ENCODE measurements at places on chromosomes 7 and 10.

DNA sequence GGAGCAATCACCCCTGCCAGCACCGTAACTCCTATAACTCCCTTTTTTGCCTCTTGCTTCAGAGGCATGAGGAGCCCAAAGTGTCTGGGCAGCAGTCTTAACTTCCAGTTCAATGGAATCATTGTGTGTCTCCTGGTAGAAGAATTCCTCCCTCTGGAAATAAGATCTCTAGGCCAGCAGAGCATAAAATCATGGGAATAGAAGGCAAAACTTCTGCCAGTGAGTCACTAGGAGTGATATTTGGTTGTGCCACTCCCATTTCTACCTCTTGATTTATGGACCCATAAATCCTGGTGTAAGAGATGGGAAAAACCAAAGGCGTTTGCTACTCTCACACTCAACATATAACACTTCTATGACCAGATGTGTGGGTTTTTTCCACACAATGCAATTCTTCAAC, 104.9 kb upstream of the FAM180A start:
- no peak for DNase-seq

DNA sequence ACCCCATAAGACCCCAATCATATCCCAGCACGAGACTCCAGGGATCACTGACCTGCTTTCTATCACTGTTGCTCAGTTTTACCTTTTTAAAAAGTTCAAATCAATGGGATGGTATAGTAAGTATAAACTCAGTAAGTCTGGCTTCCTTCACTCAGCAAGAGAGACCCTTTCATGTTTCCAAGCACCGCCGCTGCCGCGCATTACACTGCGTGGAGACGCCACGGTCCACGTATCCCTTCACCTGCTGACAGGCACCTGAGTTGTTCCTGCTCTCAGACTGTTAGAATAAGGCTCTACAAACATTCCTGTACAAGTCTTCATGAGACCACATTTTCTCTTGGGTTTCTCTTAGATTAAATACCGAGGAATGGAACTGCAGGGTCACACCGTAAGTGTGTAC, 28.3 kb downstream of the MAD1L1 start:
- no peak for DNase-seq

GRCh38 chr7:100441641-100442535, 5.6 kb upstream of the PPP1R35 start:
- no peak for DNase-seq

GRCh38 chr7:105677817-105678573, 96.7 kb upstream of the EFCAB10 start:
- no peak for DNase-seq

DNA sequence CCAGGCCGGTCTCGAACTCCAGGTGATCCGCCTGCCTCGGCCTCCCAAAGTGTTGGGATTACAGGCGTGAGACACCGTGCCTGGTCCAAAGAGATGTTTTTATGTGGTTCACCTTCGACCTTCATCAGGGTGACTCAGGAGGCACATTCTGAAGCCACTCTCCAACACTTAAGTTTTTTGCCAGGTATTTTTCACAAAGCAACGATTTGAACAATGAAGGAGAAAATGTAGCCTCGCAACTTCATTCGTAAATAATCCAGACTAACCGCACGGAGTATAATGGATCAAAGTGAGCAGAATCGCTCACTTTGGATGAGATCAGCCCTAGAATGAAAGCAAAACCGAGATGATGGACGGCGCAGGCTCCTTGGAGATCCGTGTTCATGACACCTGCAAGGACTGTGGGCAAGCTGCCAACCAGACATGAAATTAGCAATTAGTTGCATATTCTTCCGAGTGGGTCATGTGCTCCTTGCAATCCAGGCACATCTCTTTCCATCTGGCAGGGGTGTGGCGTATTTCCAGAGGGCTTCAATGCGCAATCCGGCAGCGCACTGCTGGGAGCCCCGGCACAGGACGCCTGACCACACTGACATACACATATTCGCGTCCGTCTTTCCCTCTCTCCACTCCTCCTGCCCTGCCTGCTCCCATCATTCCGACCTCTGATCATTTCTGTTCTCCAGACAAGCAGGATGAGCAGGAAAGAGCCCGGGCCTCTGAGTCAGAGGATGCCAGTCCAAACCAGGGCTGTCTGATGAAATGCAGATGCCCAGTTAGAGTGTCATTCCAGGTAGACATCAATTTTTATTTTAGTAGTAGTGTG, 148.4 kb downstream of the KLF6 start:
- no peak for DNase-seq

GRCh38 chr10:71339796-71340589, 20.9 kb downstream of the SLC29A3 start:
- no peak for DNase-seq

- DNase-seq = no peak
Measured at GRCh38 chr7:41268878-41269277, 434.0 kb downstream of the INHBA start.

- DNase-seq = no peak
Measured at GRCh38 chr10:72034761-72035160, 53.6 kb downstream of the SPOCK2 start.

DNA sequence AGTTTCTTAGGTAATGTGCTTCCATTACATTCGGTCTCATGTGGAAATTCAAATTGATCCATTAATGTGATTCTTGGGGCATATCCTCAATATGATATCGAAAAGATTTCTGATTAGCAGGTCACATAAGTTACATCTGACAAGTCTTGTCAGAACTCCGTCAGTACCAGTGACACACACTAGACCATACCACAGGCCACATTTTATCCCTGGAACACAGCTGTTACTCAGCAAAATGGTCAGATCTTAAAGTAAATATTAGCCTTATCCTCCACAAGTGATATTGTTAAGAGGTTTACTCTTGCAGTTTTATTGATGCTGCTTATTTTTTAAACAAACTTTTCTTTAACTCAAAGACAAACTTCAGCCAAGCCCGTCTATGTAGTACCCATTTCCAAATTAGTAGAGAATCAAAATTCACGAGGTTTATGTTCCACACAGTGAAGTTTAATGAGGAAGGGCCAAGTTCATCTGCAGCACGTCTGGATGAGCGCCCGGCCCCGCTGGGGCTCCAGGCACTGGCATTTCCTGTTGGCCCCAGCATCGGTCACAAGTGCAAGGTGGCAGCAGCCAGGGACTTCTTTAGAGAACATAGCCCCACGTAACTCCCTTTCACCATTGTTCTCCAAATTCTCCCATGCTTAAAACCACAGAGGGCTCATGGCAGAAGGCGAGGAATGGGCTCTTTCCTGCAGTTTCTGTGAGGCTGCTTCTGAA, 132.2 kb downstream of the VIPR2 start:
- DNase-seq = no peak

DNA sequence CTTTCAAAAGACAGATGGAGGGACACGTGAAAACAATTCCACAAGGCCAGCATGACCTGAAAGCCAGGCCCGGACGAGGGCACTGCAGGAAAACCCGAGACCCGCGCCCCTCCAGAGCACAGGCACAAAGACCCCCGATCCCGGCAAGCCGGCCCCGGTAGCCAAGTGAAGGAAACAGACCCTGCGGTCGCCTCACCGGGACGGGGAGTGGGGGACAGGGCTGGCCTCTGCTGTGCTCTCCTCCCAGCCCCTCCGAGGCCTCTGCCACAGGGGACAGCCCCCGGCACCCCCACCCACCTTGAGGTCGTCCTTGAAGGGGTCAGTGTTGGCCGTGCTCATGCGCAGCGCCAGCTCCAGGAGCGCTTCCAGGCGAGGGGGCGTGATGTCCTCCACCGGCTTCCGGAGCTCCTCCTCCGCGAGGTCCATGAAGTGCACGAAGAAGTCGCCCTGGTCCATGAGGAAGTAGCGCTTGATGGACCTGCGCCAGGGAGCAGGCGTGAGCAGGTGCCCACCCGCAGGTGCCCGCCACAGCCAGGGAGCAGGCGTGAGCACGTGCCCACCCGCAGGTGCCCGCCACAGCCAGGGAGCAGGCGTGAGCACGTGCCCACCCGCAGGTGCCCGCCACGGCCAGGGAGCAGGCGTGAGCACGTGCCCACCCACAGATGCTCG, 11.3 kb upstream of the ADAM8 start:
- no peak for DNase-seq

- peak; percentile 39 for DNase-seq
Measured at GRCh38 chr7:17939606-17940301, 540 bp downstream of the SNX13 start.

DNA sequence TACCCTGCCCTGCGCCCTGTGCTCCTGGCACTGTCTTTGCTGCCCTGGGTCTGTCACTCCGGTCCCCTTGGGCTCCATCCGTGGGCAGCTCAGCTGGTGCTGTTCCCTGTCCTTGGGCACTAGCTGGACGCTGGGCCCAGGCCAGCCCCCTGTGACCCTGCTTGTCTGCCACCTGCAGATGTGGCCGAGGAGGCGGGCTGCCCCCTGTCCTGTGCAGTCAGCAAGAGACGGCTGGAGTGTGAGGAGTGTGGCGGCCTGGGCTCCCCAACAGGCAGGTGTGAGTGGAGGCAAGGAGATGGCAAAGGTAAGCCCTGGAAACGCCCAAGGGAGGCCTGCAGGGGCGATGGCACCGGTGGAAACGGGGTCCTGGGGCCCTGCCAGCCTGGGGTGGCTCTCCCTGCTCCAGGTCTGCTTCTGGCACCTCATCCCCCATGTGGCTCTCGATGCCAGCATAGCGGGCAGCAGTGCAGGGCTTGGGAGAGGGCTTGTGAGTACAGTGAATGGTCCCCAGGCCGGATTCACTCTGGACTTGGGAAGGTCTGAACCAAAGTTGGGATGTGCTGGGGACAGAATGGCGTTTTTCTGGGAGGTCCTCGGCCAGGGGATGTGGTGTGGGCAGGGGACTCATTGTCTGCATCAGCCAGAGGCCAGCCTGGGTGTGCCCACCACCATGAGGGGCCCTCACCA, 26.2 kb upstream of the CSGALNACT2 start:
- DNase-seq = no peak

DNA sequence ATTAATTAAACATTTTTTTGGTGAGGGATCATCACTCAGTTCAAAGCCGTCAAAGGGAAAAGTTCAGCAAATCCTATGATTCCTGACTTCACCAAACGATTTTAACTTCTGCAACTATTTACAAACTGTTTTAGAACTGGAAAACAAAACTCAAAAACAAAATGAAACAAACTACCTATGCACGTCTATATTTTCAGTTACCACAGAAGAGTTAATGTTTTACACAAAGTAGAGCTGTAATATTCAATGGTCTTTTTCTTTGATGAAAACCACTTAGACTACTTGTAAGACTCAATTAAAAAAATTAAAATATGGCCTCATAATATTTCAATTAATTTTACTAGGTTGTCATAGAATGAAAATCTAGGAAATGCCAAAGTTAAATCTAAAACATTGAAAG, 131.5 kb downstream of the ATE1 start:
- no peak for DNase-seq

GRCh38 chr7:152884321-152884720, 124.8 kb downstream of the ACTR3B start:
- no peak for DNase-seq

DNA sequence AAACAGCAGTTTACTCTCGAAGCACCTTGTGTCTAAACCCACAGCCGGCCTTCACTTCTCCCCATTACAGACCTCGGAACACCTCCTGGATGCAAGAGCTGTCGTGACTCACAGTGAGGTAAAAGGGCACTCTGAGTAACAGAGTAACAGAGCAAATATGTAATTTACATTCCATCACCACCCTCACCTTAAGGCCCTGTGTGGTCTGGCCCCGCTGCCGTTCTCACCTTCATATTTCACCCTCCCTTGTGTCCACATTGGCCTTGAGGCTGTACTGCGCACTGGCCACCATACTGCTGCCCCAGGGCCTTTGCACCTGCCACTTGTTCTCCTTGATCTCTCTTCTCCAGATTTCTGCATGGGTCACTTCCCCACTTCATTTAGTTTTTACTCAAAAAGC, 12.6 kb downstream of the FFAR4 start:
- DNase-seq = no peak

DNA sequence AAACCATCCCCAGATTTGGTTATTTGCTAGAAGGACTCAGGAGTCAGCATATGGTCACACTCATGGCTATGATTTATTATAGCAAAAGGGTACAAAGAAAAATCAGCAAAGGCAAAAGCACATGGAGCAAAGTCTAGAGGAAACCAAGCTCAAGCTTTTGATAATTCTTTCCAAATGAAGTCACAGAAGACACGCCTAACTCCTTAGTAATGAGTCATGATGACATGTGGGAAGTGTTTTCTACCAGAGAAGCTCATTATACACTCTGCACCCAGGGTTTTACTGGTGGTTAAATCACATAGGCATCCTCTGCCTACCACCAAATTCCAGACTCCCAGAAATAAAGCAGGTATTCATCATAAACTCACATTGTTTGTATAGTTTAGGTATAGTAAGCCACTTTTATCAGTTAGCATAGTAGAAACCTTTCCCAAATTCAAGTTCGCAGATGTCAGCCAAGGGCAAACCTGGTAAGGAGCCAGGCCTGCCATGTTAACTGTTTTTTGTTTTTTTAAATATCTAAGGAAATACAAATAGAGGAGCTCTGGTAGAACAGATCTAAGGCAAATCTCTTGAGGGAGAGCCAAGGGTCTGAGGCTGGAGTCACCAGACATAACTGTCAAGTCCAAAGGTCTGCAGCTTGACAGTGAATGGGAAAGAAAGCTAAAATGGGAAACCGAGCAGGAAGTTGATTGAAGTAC, 15.4 kb upstream of the HIBADH start:
- peak; percentile 94 for DNase-seq

- no peak for DNase-seq
Measured at GRCh38 chr10:24223953-24224352, 15.0 kb downstream of the KIAA1217 start.

GRCh38 chr7:75981453-75982305, 12.7 kb downstream of the TMEM120A start:
- DNase-seq = no peak

DNA sequence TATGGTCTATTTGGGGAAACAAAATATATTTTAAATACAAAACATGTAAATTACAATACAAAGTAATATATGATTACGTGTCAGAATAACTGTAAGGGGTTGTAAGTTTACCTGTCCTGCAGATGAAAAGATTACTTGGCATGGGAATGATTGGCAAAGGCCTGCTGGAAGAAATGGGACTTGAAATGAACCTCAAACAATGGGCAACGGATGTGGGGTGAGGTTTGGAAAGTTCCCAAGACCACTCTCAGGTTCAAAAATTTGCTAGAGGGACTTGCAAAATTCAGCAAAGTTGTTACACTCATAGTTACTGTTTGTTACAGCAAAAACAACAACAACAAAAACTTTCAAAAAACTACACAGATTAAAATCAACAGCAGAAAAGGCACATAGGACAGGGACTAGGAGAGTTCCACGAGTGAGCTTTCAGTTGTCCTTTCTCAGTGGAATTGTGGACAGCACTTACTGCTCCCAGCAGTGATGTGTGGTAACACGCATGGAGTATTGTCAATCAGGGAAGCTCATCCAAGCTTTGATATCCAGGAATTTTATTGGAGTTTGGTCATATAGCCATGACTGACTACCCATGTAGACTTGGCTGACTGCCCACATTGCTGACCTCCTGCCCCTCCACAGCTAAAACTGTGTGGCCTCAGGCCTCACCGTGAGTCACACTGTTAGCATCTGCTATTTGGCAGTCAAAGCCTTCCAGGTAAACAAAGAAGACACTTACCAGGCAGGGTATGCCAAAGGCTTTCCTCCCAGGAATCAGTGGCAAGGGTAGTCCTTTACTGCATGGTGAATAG, 43.8 kb downstream of the EXOC6 start:
- peak; percentile 59 for DNase-seq

- DNase-seq = no peak
Measured at GRCh38 chr7:114070246-114070645, 151.4 kb upstream of the PPP1R3A start.

GRCh38 chr10:118571123-118571522, 24.3 kb downstream of the PRLHR start:
- DNase-seq = no peak

GRCh38 chr10:59891349-59891748, 15.0 kb downstream of the CCDC6 start:
- DNase-seq = no peak

All from NCI-H460 (cell line).